ENCODE measurements at places on chromosomes 6 and 20.
A peak's percentile ranks its signal among the peaks of the same experiment; 100 is the strongest.

DNA sequence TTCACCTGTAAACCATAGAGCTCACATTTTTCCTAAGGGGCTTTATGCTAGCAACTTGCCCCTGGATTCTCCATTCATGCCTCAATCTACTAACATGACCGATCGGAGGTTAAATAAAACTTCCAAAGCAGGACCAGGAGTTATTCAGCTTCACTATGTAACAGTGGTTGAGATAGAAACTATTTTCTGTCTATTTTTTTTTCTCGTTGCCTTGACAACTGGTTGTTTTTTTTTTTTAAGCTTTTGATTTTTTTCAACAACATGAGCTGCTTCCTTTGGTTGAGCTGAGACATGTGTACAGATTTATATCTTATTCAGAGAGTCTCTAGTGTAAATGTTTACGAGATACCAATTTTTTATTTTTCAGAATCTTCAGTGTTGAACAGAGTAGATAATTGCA lies 85.7 kb downstream of the SHLD1 start:
- no peak for DNase-seq

GRCh38 chr20:10961651-10962288 lies 288.0 kb upstream of the JAG1 start:
- no peak for DNase-seq

DNA sequence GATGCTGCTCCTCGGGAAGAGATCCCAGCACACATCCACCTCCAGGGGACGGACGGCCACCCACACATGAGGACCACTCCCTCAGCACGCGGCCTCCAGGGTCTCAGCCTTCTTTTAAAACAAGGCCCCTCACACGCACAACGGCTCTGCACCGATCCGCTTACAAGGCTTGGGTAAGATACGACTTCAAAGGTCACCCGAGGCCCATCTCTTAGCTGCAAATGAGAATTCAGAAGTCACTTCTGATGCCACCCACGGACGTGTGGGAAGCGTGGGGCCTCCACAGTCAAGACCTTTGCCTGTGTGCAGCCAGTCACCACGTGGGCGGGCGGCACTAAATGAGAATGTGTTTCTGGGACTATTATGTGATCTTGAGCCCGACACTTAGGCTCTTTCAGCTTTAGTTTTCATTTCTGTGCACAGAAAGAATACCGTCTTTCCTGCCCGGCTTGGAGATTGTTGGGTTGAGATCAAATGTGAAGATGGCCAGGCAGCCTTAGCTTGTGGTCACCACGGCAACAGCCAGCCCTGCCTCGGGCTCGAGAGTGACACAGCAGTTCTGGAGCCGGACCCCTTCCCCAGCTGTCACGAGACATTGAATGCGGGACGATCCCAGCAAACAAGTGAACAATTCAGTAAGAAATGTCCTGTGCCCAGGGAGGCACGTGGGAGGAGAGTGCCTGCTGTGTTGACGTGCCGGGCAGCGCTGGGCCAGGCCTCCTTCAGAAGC lies 91.6 kb downstream of the RAMACL start:
- no peak for DNase-seq

GRCh38 chr20:51420111-51420510 lies 122.4 kb downstream of the NFATC2 start:
- DNase-seq, result no peak

DNA sequence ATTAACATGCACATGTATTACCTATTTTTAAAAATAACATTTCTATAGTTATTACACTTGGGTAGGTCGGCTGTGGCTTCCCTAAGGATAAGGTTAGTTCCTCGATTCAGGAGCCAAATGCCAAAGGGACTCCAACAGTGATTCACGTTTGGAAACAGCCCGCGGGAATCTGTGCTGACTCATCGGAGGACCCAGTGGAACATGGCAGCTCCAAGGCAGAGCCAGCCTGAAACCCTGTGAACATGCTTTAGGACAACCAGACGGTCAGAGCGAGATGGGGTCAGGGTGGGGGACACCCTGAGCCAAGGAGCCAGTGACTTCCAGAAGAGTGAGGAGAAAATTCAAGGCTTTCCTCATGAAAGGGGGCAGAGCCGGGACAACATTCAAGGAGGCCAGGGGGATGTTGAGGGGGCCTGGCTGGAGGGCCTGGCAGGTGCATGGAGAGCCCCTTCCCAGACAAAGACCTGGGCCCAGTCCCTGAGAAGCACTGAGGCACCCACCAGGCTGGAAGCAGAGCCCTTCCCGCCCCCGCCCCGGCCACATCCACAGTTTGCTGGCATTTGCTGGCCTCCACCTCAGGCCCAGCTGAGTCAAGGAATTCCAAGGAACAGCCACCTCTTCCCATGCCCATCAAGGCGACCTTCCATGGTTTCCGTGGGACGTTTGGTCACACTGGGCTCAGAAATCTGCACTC lies 133.2 kb downstream of the SNX5 start:
- DNase-seq, result no peak

DNA sequence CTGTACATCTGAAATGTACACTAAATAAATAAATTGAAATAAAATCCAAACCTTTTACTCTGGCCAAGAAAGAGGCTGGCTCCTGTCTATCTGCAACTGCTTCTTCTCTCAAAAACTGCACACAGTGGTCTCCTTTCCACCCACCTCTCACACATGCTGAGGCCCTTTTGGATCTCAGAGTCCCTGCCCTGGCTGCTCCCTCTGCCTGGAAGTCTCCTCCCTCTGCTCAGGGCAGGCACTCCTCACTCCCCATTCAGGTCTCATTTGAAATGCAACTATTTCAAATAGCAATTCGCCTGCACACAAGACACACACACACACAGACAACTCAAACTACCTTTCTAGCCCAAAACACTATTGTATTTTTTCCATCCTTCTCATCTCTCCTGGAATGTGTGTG lies 348.8 kb downstream of the PKHD1 start:
- DNase-seq, result no peak

GRCh38 chr6:71056656-71057055 lies 99.8 kb upstream of the B3GAT2 start:
- no peak for DNase-seq

DNA sequence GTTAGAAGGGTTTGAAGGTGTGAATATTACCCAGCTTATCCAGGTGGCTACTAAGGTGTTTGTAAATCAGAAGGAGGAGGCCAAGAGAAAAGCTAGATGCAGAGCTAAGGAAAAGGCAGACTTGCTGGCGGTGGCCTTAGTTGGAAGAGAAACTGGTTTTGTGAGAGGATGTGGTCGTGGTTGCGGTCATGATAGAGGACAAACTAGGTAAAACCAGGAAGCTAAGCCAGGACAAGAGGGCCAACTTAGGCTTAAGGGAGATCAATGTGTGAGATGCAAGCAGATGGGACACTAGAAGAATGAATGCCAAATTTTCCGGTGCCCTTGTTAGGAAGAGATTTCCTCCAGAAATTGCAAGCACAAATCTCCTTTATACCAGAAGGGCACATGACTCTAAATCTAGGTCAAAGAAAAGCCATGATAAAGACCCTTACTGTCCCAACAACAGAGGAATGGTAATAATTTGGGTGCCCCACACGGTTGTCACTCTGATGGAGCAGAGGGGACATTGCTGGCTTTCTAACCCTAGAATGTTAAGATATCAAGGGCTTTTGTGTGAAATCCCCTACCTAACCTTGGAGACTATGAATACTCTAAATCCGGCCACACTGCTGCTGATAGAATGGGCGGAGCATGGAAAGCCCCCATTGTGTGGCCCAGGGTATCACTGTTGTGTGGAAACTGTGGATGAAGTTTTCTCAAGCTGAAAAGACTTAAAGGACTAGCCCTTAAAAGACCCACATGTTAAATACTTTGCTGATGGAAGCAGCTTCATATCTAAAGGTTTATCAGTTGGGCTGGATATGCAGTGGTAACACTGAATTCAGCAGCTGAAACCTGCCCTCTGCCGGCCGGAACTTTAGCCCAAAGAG lies 7.8 kb downstream of the IL22RA2 start:
- DNase-seq, result no peak

DNA sequence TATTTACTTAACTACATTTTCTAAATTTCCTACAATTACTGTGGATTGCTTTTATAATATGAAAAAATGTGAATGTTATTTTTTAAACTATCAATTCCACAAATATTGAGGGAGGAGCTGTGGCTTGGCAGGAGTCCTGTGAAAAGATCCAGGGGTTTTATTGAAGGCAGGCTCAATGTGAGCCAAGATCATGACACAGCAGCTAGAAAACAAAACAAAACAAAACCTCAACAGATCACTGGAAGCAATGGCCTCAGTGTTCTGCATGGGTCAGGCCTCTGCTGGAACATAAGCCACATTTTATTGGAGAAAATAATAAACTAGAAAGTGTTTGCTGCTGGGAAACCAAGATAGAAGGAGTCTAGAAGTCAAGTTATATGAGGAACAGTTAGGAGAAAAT lies 19.4 kb upstream of the RCAN2 start:
- no peak for DNase-seq

- DNase-seq, result no peak
Measured at GRCh38 chr6:124676033-124676432, 286.2 kb upstream of the RNF217 start.

DNA sequence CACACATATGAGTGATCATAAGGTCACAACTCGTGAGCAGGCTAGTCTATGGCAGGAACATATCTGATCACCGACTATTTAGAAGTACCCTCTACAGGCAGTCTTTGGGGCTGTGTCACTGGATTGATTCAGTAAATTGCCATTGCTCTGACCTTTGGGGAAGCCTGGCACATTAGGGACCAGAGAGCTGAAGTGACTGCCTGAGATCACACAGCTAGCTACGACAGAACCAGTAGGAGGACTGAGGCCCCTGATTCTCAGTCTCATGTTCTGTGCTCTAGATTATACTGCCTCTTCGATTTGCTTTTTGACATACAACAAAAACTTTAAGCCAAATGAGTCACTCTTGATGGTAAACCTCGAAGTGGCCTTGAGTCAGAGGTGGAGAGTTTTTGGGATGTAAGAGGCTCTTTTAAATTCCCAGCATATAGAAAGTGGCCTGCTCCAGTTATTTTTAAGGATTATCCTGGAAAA lies 247.5 kb upstream of the SUPT3H start:
- no peak for DNase-seq

GRCh38 chr20:13022401-13023155 lies 13.8 kb downstream of the SPTLC3 start:
- DNase-seq, result no peak

- DNase-seq, result no peak
Measured at GRCh38 chr6:166364456-166364855, 18.3 kb downstream of the MPC1 start.

GRCh38 chr6:254016-254415 lies 38.3 kb upstream of the DUSP22 start:
- no peak for DNase-seq

DNA sequence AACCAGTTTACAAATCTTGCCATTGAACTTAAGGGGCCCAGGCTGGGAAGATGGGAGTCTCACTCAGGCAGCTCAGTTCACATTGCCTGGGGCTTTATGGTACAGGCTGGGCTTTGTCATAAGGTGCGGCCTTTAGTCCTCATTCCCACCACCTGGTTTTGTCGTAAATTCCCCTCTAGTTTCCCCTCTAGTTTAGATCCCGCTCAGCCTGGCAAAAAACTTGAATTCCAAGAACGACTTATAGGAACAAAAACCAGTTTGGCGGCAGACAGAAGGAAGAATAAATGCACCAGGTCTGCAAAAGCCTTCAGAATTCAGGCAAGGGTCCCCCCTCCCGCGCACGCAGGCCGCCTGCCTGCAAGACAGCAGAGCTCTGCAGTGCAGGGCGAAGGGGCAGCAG lies 4.1 kb downstream of the BMP7 start:
- peak; percentile 65 for DNase-seq

- no peak for DNase-seq
Measured at GRCh38 chr6:2800552-2801316, 35.5 kb downstream of the WRNIP1 start.

GRCh38 chr20:57205606-57206219 lies 60.7 kb downstream of the BMP7 start:
- no peak for DNase-seq

DNA sequence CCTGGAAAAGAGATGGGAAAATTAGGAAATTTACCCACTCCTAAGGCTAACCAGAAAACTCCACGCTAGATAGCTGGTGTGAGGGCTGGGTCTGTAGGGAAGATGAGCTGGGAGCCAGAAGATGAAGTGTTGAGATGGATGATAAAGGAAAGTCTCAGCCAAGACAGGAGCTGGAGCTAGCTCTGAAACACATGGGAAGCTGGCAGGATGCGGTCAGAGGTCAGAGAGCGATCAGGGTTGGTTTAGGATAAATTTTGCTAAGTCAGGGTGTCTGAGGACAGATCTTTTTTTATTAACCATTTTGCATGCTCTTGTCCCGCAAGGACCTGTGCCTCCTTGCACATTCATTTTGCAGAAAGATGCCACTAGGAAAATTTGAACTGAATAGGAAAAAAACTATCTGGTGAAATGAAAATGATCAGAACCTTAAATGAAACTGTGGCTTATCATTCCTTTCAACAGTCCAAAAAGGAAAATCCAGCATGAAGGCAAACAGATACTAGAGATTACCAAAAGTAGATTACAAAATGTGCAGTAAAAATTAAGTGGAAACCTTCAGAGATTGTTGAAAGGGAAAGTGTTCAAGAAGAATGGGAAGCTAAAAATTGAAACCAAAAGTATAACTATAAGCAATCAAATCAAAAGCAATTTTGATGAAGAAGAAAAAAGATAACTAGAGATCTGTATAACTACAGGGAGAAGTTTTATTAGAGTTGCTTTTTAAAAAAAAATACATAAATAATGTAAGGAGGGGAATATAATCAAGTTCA lies 10.7 kb upstream of the EDN1 start:
- DNase-seq, result no peak

DNA sequence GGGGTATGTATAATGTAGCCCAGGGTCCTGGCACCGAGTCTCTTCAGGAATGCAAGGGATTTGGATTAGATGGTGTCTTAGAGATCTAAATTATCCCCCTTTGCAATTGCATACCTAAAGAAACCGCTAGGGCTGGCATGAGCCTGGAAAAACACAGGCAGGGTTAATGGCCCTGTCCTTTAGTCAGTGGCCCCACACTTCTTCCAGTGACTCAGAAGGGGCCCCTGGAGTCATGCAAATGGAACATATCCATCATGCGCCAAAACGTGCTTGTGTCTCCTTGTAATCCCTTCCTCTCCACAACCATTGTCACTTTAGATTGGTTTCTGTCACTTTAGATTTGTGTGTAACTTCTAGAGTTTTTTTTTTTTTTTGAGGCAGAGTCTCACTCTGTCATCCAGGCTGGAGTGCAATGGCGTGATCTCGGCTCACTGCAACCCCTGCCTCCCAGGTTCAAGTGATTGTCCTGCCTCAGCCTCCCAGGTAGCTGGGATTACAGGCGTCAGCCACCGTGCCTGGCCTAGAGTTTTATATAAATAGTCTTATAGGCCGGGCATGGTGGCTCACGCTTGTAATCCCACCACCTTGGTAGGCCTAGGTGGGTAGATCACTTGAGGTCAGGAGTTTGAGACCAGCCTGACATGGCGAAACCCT lies 8.7 kb upstream of the MYBL2 start:
- DNase-seq, result peak; percentile 11

DNA sequence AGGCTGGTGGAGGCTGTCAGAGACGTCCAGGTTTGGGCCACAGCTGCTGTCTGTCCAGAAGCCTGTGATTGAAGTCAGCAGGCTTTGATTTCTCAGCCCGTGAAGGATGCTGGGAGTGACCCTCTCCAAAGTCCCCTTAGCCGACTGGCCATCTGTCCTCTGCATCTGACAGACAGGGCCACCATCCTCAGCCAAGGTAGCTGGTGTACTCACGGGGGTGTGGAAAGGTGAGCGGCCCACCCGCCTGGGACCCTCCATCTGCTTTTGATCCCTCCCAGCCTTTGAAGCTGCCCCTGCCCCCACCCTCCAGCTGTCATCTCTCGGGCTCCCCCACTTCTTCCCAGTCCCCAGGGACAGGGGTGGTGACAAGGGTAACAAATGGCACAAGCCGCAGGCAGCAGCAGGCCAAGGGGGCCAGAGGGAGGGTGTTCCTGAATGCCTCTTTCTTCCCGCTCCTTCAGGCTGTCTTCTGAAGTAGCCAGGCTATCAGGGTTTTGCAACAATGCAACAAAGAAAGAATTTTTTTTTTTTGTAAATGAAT lies 84.4 kb downstream of the EYA2 start:
- no peak for DNase-seq
